Fibroblast of skin of left quadriceps (primary cell): ENCODE measurements at places on chromosomes 1 and 21.

DNA sequence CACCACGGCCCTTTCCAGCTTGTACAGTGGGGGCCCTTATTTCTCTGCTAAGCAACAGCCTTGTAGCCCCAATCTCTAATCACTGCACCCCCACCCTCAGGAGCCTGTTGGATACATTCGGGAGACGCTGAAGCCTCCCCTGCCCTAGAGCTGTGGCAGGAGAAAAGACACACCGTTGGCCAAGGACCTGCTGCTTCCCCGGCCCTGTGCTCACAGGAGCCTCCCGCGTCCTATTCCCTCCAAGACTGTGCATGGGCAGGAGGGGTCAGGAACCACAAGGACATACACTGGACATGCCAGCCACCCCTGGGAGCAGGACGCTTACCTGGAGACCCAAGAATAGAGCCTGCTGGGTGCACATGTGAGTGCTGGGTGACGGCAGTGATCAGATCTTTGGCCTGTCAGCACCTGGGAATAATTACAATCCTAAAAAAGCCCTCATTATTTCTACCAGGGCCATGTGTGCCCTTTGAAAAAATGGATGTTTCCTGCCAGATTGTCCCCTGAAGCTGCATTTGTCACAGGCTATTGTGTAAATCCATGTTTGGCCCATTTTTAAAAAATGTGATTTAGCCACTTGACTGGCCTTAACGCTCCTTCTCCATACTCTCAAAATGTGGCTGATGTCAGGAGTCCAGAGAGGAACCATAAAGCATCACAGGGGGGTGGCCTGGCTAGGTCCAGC, 590.6 kb downstream of the MATN1 start:
- DNase-seq = no peak

DNA sequence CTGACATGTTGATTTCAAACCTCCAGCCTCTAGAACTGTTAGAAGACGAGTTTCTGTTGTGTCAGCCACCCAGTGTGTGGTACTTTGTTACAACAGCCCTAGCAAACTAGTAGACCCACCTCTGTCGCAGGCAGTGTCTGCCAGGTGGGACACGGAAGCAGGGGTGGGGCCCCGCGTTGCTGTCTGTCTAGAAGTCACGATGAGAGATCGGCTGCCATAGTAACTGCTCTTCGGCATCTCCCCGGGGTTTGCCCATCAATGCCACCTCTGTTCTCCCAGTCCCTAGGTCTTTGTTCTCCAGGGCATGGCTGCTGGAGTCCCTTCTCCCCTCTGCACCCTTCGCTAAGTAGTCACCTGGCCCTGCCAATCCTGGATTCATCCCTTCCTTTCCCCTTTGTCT, 15.2 kb upstream of the CLSTN1 start:
- DNase-seq = no peak

DNA sequence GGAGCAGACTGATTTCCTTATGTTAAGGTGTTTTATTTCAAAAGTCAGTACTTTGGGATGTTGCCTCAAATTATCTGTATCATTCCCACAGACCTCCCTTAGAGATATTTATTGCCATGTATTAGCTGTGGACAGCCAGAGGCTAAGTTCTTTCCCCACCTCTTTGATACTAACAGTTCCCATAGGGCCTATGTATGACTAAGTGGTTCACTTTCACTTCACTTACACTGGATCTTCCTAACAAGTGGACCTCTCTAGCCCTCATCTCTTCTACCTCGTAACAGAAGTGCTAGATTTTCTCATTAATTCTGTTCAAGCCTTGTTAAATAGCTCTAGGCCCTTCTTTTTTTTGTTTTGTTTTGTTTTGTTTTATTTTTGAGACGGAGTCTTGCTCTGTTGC, 6.2 kb downstream of the TRAF5 start:
- DNase-seq = no peak

GRCh38 chr1:42966688-42967612, 8.3 kb upstream of the SLC2A1 start:
- peak; percentile 77 for DNase-seq

- peak; percentile 25 for DNase-seq
These were observed 84.5 kb upstream of the BCL10 start for GRCh38 chr1:85360730-85361493.

DNA sequence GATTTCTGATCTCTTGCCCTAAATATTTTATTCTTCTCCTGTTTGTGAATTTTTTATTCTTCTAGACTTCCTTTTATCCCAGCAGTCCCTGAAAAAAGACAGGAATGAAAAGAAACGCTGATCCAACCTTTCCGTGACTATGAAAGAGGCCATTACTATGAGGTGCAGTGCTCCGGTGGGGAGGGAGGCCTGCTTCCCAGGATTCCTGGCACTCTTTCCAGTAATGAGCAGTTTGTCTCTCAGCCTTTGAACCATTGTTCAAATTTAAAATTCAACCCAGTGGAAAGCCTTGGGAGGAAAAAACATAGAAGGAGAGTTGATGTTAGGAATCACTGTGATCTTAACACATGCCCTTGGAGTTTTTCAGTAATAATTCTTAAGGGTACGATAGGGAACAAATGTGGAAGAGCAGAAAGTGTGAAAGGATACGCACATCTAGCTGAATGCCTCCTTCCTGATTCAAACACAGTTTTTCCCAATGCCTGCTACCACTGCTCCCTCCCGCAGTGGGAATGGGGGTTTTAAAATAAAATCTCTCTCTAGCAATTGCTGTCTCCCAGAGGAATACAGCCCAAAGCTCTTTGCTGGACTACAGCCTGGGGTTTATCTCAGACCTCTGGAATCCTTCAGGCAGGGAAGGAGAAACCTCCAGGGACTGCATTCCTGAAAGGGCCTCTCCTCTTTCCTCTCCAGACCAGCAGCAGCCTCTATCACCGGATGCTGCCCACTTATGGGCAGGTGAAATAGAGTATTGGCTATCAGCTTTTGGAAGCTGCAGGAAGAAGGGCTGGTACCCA, 6.1 kb downstream of the IER5 start:
- peak; percentile 94 for DNase-seq

- no peak for DNase-seq
These were observed 41.9 kb downstream of the NGF start for GRCh38 chr1:115295904-115296696.

DNA sequence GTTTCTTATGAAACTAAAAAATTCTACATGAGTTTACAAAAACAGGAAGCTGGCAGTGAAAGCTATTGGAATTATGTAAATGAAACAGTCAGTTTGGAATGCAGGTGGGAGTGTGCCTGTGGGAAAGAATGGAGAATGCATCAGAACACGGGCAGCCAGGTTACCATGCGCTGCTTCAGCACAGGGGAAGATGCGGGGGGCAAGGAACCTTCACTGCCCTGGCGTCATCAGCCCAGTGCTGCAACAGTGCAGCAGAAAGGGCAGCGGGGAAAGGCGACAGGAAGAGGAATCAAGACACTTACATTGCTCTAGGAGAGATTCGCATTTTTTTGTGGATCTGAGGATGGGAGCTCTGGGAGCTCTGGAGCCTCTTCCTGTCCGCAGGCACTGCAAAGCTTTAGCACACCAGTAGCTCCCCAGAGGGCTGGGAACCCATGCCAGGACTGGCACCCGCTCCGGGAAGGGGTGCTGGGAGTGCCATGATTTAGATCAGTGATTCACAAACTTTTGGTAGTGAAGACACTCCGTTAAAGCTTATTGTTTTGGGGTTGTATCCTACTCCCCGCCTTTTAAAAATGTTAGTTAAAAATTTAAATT, 64.1 kb upstream of the WDR26 start:
- no peak for DNase-seq

- no peak for DNase-seq
These were observed 702.9 kb downstream of the BRINP3 start for GRCh38 chr1:189774721-189775287.

DNA sequence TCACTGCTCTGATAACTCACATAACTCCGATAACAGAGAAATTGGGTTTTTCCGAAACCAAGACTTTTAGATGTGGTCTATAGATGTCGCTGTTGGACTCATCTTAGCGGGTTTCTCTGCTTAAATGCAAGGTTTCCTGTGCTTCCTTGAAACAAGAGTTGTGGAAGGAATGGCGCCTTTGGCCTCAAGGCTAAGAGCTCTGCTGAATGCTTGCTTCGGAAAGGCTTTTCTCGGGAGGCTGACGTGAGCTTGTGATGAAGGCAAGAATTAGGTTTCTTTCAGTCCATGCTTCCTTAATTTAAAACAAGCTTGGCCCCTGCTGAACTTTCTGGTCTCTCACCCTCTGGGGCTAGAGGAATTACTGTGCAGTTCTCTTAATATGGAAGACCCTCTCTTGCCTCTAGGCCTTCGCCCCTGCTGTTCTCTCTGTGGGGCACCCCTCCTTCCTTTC, 113.5 kb downstream of the MAP3K21 start:
- peak; percentile 41 for DNase-seq

DNA sequence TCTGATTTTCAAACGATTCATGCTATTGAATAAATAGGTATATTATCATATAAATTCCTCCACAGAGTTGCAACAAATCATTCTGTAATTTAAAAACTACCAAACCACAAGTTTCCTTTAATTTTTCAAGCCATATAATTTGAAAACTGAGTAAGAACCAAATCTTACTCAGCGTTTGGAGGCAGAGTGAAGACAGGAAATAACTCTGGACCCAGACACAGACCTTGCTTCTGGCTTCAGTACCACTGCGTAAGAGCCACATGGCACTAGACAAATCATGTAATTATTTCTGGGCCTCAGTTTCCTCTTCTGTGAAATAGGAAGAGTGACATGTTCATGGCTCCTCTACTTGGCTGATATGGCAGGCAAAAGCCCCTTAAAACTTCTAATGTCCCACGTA, 82.4 kb downstream of the SMYD2 start:
- DNase-seq = no peak

DNA sequence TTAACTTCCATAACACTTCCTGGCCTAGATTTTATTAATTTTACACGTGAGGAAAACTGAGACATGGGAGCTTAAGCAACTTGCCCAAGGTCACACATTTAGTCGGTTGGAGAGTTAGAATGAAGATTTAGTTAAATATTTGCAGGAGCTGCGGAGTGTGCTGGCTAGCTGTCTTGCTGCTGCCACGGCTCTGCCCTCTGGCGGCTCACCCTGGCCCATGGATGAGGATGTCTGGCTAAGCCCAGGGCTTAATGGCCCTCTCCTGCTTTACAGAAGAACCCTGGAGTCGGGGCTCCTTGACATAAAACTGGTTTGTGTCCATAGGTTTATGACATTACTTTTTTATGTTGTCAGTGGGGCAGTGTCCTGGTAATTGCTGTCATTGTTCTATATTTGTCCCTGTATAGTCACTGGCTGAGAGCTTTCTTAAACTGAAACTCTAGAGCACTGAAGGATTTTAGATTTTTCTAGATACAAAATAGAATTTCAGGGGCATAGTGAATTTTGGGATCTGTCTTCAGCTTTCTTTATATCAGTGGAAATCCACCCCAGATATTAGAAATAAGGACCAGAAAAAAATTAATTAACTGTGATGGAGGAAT, 88.9 kb upstream of the WLS start:
- DNase-seq = no peak

DNA sequence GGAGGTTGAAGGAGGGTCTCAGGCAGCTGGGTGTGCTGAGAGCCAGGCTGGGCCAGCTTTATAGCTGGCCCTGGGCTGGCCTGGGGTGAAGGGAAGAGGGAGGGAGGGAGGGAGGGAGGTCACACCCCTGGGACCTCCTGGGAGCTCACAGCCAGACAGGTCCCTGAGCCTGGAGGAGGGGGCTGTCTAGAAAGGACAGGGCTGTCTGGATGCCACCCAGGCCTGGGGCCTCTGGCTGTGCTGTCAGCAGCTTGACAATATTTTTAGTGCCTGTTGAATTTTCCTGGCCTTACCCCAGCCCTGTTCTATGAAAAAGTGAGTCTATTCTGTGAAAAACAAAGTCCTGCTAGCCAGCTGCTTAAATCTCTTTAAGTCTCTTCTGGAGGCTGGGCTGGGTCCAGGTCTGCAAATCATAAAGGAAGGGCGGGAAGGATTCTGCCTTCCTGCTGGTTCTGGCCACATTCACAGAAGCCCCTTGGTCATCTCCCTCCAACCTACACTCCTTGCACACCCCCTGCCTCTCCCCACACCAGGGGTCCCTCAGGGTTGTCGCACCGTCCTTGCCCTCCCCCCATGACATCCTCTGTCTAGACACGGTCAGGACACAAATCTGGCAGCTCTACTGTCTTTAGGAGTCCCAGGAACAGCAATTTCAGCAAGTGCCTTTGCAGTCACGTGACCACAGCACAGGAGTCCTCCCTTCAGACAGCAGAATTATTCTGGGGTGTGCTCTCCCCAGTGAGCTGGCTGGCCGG, at the start of gene LEFTY2:
Gene LEFTY2 (minus strand): TSS at position 34 of the 755 bp plus-strand sequence. CDS start 80 bp downstream, outside the sequence.
- DNase-seq = no peak

DNA sequence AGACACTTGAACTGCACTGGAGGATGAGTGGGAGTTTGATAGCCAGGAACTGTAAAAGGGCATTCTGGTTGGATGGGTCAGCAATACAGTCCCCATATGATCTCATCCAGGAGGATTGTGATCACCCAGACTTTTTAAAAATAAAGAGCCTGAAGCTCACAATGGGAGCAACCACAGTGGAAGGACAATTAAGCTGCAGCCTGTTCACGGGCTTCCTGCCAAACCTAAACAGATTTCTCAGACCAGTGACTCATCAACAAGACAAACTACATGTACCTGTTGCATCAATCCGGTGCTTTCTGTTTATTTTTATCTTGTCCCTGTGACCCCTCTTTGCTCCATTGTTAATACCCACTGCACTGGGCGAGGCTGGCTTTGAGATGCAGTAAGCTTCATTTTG, 52.3 kb downstream of the PAPPA2 start:
- DNase-seq = no peak

- DNase-seq = no peak
These were observed 12.8 kb downstream of the PLEKHO1 start for GRCh38 chr1:150162582-150162861.

GRCh38 chr1:184409011-184409410, 22.2 kb downstream of the C1orf21 start:
- no peak for DNase-seq

DNA sequence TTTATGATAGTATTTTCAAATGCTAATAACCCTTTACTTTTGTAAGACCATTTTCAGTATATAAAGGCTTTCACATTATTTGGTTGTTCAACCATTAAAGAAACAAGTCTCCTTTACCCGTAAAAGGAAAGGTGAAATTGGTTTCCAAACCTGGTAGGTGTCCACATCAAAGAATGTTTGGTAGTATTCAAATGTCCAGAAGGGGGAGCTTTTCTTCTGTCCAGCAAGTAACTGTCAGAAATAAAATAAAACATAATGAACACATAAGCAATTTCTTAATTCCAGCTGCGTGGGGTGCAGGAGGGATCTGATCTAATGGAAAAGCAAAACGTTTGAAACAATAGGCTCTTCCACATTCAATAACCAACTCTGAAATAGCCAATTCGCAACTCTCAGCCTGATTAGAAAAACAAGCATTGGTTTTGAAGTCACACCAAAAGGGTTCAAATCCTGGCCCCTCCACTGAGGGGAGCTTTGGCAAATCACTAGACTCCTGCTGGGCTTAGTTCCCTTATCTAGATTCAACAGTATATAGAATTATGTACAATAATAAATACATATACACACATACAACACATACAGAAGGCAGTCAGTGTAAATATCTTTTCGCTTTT, 11.0 kb downstream of the YIPF1 start:
- DNase-seq = peak; percentile 37

- no peak for DNase-seq
These were observed 90.0 kb upstream of the KRTAP19-8 start for GRCh38 chr21:31128234-31128633.
